ENCODE measurements at places on chromosomes 1 and 21.

- no peak for DNase-seq
These were observed 9.9 kb upstream of the CFHR4 start for GRCh38 chr1:196877964-196878363.

- no peak for DNase-seq
These were observed 81.2 kb upstream of the TMPRSS2 start for GRCh38 chr21:41589131-41589530.

DNA sequence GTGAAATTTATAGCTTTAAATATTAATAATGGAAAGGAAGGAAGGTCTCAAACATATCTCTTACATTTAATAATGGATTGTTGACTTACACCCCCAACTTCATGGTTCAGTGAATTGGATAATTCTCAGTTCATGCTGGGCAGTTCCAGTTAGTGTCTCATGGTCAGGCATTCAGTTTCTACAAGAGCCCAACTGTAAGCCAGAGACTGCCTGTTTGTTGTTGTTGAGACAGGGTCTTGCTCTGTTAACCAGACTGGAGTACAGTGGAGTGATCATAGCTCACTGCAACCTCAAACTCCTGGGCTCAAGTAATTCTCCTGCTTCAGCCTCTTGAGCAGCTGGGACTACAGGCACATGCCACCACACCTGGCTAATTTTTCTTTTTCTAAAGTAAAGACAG, 5.0 kb upstream of the DMAP1 start:
- no peak for DNase-seq

DNA sequence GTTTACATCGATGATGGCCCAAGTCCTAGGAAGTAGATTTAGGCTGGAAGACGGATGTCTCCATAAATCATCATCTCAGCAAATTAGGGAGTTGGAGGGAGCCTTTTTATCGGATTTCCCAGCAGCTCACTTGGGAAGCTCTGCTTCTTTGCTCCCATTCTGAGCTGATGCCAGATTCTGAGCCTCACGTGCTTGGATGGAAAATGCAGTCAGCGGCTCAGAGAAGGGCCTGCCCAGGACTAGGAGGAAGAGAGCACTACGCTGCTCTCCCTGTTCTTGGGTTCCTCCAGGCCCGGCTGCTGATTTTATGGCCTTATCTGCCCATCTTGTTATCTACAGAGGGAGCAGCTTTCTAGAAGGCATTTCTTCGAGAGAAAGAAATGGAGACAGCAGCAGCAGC, 42.0 kb downstream of the UBIAD1 start:
- DNase-seq: no peak

GRCh38 chr1:61143821-61144424, 61.6 kb downstream of the NFIA start:
- no peak for DNase-seq

GRCh38 chr1:28680151-28680550, 11.6 kb downstream of the GMEB1 start:
- DNase-seq: no peak

Measured in NCI-H187 (cell line).